ENCODE measurements at places on chromosomes 6 and 20. TPM values are rescaled to one million over a fixed set of nuclear protein-coding genes. Genes with fewer than 3 reads are reported as not detected.

- DNase-seq, result no peak
These were observed 107.4 kb upstream of the TAB2 start for GRCh38 chr6:149209871-149210775.

GRCh38 chr6:36839749-36840431 lies 646 bp upstream of the CPNE5 start:
- DNase-seq, result peak; percentile 86

- no peak for DNase-seq
These were observed 400.2 kb downstream of the GJA1 start for GRCh38 chr6:121835662-121836061.

ZC2HC1B gene
- total RNA-seq, result not detected

GRCh38 chr6:73076211-73076954 lies 148.9 kb downstream of the KHDC1L start:
- DNase-seq, result no peak

BPIFB2 gene
- not detected for total RNA-seq

- DNase-seq, result peak; percentile 74
These were observed 12.7 kb upstream of the SPAG4 start for GRCh38 chr20:35602851-35603495.

DNA sequence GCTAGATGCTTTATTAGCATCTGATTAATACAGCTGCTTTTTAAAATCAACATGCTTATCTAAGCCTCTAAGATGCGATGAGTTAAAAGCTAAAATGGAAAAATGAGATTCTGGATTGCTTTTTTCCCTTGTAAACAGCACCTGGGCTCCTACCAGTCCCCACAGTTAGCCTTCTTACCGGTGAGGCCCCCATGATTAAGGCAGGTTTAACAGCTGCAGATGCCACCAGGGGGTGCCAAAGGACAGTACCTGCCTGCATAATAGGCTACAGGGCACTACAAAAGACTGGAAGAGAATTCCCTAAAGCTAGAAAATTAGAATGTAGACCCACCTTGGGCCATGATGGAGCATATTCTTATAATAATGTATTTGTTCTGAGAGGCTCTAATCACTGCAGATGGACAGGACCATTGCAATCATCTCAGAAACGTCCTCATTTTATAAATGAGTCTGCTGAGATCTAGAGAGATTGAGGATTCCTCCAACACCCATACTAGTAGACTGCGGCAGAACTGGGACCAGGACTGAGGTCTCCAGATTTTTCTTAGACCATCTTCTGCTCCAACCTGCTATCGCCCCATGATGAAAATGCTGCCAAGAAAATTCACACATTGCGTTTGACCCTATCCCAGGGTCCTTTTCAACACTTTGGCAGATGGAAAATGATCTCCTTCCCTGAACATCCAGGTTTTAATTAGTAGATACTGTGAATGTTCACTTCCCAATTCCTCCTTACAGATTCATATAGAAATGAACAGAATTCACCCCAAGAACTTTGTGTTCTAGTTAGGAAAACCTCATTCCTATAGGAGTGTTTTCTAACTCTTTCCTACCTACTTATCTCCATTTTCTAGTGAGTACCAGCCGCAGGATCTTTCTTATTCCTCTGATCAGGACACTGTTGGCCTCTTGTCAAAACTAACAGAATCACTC lies 148.8 kb downstream of the RPS12 start:
- peak; percentile 82 for DNase-seq

DNA sequence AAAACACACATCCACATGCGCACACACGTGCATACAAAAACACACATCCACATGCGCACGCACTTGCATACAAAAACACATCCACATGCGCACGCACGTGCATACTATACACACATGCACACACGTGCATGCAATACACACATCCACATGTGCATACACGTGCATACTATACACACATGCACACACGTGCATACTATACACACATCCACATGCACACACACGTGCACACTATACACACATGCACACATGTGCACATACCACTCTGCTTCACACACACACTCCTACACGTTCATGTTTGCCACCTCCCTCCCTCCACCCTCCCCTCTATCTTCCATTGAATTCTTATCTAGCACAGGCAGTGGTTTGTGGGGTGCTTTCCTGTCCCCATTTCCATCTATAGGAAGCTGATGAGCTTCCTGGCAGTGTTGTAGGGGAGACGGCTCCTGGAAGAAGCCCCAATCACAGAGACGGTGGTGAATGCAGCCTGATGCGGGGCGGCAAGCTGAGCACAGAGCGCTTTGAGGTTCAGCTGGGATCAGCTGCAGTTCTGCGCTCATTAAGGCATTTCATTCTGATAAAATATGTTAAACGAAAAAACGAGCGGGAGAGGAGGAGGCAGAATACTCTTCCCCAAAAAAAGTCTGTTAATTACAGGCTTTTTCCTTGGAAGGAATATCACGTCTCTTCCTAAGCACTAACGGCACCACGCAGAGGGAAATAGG lies 287.7 kb downstream of the TAF4 start:
- DNase-seq, result peak; percentile 36

NKX2-4 gene
- not detected for total RNA-seq

C6orf15 gene
- total RNA-seq, result not detected

CST4 gene
- total RNA-seq, result not detected

- no peak for DNase-seq
These were observed 74.3 kb downstream of the TNFRSF21 start for GRCh38 chr6:47235421-47235820.

DNA sequence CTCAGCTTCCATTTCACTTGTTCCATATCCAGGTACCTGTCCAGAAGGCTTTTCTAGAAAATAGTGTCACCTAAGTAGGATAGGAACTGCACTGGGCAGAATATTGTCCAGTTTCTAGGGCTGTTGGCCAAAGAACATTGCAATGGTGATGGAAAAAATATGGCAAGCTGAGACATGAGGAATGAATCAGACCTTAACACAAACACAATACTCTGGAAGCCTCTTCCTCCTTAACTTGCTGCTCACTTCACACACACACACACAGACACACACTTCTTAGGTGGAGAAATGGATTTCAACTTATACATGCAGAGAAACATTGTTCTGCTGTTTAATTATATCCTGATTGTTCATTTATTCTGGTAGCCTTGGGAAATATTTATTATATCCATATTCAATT lies 203.0 kb upstream of the RGS17 start:
- no peak for DNase-seq

GRCh38 chr6:73032586-73032985 lies 192.7 kb downstream of the KHDC1L start:
- no peak for DNase-seq

GRCh38 chr6:167984876-167985604 lies 12.4 kb upstream of the KIF25 start:
- DNase-seq, result no peak

DNA sequence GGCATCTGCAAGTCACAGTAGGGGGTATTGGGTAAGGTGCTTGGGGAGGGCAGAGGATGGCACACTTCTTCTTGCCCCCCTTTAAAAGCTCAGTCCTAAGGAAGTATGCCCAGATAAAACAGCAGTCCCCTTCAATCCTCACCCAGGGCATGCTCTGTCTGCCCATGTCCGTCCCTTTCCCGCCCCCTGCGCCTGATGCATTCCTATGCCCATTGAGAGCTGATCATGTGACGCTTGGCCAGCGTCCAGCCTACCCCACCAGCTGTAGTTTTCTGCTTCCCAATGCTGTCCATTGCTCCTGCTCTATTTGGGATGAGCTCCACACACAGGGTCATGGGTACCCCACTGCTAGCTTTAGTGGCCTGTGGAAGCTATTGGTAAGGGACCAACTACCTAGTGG lies 8.3 kb downstream of the SIGLEC1 start:
- DNase-seq, result no peak

GRCh38 chr6:46134216-46134615 lies 4.4 kb downstream of the ENPP4 start:
- no peak for DNase-seq

NRSN1 gene
- not detected for total RNA-seq

EMILIN3 gene
- 2.3 TPM for total RNA-seq
